Aorta (tissue), 5 donors: ENCODE measurements at places on chromosomes 3 and 15. TPM values are rescaled to one million over a fixed set of nuclear protein-coding genes. Genes with fewer than 3 reads are reported as not detected.

The IFT122 gene
- polyA plus RNA-seq, result 10.1 TPM

The LMLN gene
- 2.3 TPM for polyA plus RNA-seq

The SAMMSON gene
- polyA plus RNA-seq, result 2.2 TPM

The SAMD7 gene
- not detected for polyA plus RNA-seq

The MUC20 gene
- 17.7 TPM for polyA plus RNA-seq

- DNase-seq, result no peak
These were observed 140.6 kb downstream of the MEIS2 start for GRCh38 chr15:36959746-36960145.

GRCh38 chr3:29933802-29934490, 653.1 kb downstream of the RBMS3 start:
- no peak for DNase-seq

- no peak for DNase-seq
These were observed 164.9 kb upstream of the LRRN1 start for GRCh38 chr3:3634326-3634725.

GRCh38 chr3:10758304-10759037, 57.6 kb upstream of the SLC6A11 start:
- DNase-seq, result no peak

GRCh38 chr3:151721294-151721693, 12.4 kb upstream of the AADACL2 start:
- no peak for DNase-seq

DNA sequence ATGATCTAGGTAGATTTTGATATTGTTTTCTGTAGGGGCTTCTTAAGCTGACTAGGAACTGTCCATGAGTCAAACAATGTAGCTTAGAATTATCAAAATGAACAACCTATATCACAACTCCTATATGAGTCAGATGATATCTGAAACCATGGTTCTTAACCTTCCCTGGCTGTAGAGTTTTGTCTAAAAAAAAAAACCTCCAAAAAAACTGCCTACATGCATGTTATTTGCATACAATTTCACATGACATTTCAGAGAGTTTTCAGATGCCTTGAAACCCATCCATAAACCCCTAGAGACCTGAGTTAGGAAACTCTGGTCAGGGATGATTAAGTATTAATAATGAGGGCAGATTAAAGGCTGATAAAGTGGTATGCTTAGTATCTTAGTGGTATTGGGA, 157.0 kb downstream of the CHST2 start:
- DNase-seq, result no peak
